ENCODE measurements at places on chromosomes 5 and 9.

DNA sequence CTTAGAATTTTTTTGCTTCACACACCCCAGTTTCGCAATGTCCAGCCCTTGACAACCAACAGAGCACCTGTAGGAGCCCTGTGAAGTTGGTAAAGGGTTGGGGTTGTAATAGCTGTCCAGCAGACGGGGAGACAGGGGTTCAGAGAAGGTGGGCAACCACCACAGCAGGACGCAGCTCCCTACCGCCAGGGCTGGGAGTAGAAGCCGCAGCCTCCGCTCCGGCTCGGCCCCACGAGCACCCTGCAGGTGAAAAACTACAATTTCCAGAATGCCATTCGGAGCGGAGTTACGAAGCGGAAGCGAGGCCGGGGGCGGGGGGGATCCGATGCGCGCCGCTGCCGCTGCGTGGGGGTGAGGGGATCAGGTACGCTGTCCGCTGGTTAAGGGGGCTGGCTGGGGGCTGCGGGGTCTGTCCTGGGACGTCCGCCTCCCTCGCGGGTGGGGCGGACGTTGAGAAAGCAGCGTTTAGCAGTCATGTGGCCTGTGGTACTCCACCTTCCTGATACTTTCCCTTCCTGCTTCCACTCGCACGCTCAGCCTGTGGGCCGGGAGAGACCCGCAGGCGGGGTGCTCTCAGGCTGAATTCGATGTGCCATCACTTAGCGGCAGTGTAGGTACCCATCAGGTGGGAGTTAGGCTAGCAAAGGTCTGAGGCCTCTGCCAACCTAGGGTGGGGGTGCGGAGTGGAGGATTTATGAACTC lies at the start of gene TRMT10B:
Gene TRMT10B, plus strand, starts transcription at position 317 of the 702 bp plus-strand sequence. CDS start 8,127 bp downstream, outside the sequence.
- peak; percentile 81 for DNase-seq

GRCh38 chr5:54590824-54591223 lies 73.3 kb downstream of the SNX18 start:
- no peak for DNase-seq

- DNase-seq = no peak
Measured at GRCh38 chr9:12696931-12697622, 3.9 kb downstream of the TYRP1 start.

GRCh38 chr5:127885176-127885575 lies 182.0 kb downstream of the CCDC192 start:
- no peak for DNase-seq

DNA sequence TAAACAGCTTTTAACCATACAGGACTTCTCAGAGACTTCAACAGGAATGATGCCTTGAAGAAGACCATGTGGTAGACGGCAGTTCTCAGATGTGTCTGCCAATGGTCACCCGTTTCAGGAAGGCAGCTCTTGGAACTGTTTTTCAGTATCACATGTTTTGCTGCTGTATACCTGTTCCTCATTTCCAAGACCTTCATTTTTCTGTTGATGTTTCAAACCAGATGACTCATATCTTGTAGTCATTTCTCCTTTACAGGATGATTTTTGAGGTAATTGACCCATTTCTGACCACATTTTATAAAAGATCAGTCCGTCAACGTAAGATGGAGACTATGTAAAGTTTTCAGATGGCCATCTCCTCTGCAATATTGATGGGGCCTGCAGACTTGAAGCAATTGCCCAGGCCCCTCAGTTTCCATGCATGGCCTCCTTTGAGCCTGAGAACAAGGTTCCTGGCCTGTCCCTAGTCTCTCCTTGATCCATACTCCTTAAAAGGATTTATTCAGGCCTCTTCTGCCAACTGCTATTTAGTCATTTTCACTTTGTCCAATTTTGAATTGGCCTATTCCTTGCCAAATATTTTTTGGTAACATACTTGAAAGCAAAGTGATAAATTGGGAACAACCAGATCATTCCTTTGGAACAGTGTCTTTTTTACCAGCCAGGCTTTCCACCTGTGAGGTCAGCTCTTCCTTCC lies 128.6 kb downstream of the PDZD2 start:
- DNase-seq = no peak

DNA sequence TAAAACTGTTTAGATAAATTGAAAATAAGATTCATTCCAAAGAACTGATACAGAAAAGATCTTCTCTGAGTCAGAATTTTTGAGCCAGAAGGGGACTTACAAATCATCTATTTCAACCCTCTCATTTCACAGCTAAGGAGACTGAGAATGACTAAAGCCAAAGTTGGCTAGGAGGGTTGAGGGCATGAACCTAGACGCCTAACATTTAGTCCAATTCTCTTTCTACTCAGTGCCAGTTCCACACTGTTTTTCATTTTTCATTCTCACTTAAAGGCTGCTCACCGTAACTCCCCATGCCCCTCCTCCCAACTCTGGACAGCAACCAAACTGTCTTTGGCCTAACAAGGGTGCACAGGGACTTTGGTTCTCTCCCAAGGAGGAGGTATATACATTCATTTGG lies 364.0 kb downstream of the NDUFS4 start:
- DNase-seq = no peak

- DNase-seq = no peak
Measured at GRCh38 chr5:7087719-7088297, 308.1 kb upstream of the ADCY2 start.

- DNase-seq = no peak
Measured at GRCh38 chr5:1647580-1647979, 123.8 kb upstream of the LPCAT1 start.

DNA sequence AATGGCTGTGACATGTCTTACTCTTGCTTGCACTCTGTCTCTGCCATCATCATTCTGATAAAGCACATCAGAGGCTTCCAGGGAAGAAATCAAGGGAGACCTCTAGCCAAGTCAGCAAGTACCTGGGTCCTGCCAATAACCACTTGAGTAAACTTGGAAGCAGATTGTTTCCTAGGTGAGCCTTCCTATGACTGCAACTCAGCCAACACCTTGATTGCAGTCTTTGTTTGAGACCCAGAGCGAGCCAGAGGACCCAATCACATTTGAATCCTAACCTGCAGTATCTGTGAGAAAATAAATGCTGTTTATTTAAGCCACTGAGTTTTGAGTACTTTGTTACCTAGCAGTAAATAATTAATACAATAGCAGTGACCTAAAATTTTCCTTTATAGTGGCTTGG lies 356.8 kb upstream of the CHD1 start:
- no peak for DNase-seq

DNA sequence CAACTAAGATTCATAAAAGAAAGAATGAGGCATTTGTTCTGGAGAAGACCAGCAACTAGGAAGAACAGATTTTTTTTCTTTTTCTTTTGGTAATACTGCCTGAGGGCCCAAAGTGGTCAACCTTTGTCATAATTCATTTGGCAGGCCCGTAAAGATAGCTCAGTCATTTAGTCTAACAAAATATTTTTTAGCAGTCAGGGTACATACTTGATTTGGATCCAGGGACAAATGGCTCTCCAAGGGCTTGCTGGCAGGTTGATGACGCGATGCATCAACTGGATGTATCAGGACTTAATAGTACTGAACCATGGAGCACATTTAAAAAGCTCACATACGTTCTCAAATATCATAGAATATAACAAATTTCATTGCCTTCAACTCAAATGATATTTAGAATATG lies 203.4 kb upstream of the ZNF608 start:
- DNase-seq = no peak

DNA sequence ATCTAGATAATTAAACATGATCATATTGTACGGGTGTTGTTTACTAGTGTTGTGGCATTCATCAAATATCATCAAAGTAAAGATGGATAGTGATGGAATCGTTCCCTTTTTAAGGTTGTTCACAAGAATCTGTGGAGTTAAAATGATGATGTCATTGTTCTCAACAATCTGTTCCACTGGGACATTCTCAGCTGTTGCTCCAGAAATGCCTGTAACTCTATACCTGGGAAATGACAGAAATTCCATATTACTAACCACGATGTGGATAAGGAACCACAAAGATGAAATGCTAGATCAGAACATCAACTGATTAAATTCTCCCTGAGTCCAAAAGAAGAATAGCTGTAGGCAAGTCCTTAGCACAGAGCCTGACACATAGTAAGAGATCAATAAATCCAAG lies 38.0 kb downstream of the RIGI start:
- no peak for DNase-seq

DNA sequence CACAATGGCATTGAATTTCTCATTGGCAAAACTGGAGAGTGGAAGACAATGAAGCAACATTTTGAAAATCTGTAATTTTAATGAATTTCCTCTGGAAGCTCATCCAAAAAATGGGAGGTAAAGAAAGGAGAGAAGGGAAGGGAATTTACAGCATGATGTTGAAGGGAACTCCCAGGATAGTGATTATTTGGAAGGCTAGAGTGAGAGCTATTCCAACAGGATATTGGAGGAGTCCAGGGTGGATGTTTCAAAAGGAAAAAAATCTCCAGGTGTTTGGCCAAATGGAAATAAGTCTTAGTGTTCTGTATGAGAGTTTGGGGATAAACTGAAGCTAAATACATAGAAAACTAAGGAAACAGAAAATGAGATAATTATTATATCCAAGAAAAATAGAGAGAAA lies 106.2 kb downstream of the IZUMO3 start:
- DNase-seq = no peak

DNA sequence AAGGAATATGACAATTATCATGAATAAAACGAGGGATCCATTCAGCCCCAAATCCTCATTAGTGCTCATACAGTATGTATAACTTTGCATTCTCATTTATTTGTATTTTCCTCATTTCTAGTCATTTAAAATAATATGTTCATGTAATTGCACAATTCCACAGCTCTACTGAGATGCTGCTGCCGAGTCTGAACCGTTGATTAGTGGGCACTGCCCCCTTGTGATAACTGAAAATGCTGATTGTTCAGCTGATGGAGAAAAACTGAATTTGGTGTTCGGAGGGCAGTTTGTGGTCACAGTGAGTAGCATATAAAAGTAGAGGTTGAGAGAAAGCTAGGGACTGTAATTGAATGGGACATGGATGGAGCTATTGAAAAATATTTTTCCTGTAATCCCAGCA lies 12.2 kb upstream of the GPR151 start:
- DNase-seq = no peak

GRCh38 chr9:126671381-126671831 lies 57.7 kb downstream of the LMX1B start:
- DNase-seq = no peak

DNA sequence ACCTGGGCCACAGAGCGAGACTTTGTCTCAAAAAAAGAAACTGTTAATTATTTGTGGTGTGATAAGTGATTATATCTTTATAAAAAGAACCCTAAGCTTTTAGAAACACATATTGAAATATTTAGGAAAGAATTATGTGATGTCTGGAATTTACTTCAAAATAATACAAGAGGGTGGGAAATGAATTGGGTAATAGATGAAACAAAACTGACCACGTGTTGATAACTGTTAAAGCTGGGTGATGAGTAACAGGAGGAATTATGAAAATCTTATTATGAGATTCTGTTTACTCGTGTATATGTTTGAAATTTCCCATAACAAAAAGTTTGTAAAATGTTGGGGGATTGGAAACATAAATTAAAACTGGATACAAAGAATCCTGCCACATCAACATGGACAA lies 33.0 kb upstream of the PPP2CA start:
- DNase-seq = no peak

DNA sequence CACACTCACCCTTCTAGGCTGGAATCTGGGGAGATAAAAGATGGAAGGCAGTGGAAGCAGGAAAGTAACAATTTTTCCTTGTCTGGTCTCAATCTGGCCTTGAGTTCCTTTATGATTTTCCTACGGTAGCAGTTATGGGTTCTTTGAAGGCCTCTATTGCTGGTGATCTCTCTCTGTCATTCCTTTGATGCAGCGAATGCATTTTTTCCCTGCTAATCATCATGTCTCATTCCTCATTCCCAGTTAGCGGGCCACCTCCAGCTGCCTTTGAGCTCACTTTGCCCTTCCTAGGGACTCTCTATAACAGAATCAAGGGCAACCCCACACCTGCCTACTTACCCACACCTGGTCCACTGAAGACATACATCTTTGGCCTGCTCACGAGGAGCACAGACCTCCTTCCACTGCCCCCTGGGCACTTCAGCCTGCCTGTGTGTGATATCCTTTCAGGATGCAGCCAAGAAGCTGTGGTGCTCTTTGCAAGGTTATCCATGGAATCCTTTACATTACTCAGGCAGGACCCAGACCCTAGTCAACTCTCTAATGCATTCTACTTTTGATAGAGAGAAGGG lies 191.7 kb downstream of the DRD1 start:
- DNase-seq = no peak

DNA sequence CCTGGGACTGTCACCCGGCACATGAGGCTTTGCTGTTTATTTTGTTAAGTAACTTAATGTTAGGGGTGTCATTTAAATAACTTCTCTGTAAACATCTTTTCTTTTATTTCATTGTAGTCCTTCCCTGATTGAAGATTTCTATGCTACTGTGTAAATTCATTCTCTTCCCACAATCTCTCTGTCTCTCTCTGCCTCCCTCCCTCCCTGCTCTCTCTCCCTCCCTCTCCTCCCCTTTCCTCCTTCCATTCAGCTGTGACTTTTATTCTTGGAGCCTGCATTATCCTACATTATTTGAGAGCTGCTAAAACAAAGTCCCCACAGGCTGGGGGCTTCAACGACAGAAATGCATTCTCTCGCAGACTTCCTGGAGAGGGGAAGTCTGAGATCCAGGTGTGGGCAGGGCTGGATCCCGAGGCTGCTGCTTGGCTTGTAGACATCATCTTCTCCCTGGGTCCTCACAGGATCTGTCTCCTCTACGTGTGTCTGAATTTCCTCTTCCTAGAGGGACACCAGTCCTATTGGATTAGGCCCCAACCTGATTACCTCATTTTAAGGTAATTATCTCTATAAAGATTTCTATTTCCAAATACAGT lies 18.4 kb downstream of the UBE2QL1 start:
- DNase-seq = no peak

- DNase-seq = no peak
Measured at GRCh38 chr5:38883842-38884241, 38.0 kb downstream of the OSMR start.

DNA sequence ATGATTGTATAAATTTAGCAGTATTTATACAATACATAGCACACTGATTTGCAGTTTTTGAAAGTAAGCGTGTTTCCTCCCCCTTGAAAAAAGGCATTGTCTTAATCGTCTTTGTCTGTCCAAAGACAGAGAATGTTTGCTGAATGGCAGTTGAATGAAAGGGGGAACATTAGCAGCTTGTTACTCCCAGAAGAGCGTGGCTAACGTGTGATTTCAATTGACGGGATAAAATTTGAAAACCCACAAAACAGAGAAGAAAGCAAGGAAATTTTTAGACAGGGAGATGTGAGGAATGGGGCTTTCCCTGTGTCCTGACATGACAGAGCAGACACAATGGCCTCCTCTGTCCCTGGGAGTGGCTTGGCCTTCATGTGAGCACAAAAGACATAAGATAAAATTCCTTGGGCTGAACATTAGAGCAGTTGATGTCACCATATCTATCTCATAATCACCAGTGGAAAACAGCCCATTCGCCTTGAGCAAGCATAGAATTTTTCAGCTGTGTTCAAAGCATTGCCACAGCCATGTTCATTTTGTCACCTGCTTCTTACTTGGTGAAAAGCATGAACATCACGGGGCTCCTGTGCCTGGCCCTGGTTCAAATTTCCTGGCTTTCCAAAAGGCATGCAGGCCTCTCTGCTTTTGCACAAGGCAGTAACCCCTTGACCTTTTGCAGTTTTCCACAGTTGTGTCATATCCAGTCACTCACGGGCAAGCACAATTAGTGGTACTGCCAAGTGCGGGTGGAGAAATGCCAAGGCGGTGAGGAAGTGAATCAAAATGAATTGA lies 126.9 kb downstream of the TLE1 start:
- no peak for DNase-seq

Measured in natural killer cell treated with Interleukin-12 subunit alpha and Interleukin-12 subunit beta and Interleukin-15 and Interleukin-18, amount 100 ng/mL, for 72 hours (primary cell).